Stimulated activated CD8-positive, alpha-beta memory T cell treated with anti-CD3 and anti-CD28 coated beads, Interleukin-4, amount 100 ng/mL, for 4 hours (primary cell): ENCODE measurements at places on chromosomes 5 and 9.

GRCh38 chr9:108412755-108413154 is 443.0 kb downstream of the ACTL7B start:
- DNase-seq: no peak

- no peak for DNase-seq
Measured at GRCh38 chr5:78744951-78745534, 96.5 kb upstream of the LHFPL2 start.

DNA sequence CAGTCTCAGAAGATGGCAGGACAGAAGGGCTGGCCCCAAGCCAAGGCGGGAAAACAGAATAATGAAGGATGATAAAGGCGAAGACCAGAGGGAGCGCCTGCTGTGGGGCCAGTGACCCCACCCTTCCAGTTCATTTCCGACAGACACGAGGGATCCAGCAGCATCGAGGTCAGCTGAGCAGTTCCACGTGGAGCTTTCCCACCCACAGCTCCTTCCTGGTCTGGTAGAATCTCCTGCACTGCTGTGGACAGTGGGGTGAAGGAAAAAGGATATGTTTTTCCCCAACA is 265.9 kb upstream of the VLDLR start:
- DNase-seq: no peak

DNA sequence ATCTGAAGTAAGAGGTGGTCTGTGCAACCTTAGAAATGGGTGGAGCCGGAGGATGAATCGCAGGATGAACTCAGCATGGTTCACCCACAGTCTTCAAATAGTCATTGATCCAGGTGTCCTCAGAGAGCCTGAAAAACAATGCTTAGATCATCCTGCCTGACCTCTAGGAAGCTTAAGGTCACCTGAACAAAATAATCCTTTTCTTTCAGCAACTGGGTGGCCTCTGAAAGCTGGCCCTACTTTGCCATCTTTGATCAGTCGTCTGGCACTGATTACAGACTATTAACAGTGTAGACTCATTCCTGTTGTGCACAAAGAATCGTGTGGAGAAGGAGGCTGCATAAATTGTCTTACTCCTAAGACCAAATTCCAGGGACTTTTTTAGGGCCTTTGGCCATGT is 50.7 kb downstream of the PIP5K1B start:
- DNase-seq: no peak

GRCh38 chr9:80061940-80062339 is 490.2 kb downstream of the TLE4 start:
- DNase-seq: no peak

GRCh38 chr5:103315455-103315854 is 56.9 kb downstream of the MACIR start:
- no peak for DNase-seq

GRCh38 chr5:171421331-171422262 is 2.1 kb downstream of the FGF18 start:
- DNase-seq: no peak

- DNase-seq: no peak
Measured at GRCh38 chr9:112761912-112762655, 11.5 kb downstream of the SNX30 start.

GRCh38 chr5:130978475-130978874 is 186.6 kb downstream of the HINT1 start:
- no peak for DNase-seq

GRCh38 chr9:86642721-86643120 is 288.5 kb upstream of the TUT7 start:
- no peak for DNase-seq

GRCh38 chr5:103456476-103456875 is 106.1 kb downstream of the NUDT12 start:
- no peak for DNase-seq

- DNase-seq: no peak
Measured at GRCh38 chr5:62326302-62326701, 20.3 kb downstream of the KIF2A start.

DNA sequence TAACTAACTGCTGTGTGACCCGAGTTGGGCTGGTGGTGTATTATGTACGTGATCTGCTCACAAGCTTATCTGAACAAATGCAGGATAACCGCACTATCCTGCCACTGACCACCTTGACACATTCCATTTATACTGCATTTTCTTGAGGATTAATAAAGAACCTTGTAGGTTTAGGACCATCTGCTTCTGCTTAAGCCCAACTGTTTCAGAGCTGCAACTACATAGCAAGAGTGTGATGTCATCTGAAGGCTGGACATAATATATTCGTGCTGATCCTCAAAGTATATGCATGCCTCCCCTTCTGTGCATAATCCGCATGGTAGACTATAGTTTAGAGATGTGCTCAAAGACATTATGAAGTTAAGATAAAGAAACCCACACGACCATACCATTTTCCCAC is 435.9 kb downstream of the BNC2 start:
- no peak for DNase-seq

DNA sequence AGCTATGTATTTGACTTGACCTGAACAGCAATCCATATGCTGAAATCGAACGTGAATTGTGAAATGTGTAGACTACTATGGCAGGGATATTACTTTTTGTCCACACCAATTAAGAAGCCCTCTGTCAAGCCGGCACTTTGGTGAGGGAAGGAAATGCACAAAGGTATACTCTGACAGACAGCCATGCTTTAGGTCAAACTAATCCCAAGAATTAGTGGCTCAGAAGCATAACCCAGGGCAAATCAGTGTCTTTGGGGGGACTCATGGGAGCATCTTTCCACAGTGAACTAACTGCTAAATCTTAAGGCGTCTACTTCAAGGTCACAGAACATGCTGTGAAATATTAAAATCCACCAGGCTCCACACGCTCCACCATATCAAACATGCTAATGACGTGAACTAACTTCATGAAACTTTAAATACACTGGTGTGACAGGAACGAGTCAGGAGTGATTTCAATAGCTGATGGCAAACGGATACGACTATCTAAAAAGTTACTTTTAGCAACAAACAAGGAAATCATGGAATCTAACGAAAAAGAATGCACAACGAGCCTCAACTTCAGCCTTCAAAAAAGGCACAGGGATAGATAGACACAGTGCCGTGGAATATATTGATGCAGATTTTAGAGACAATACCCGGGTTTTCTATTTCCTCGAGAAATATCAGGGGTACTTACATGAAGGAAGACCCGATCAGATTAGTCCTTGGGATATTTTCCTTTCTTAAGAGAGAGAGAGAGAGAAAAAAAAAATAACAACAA is 527 bp downstream of the MEF2C start:
- DNase-seq: no peak

DNA sequence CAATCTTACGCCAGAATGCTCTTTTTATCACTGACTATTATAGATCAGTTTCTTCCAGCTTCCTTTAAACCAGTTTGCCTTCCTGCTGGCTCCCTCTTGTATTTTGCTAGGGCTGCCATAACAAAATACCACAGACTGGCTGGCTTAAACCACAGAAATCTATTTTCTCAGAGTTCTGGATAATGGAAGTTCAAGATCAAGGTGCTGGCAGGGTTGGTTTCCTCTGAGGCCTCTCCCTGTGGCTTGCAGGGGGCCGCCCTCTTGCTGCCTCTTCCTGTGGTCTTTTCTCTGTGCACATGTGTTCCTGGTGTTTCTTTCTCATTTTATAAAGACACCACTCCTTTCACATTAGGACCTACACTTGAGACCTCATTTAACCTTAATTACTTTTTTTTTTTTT is 6.8 kb upstream of the FXN start:
- no peak for DNase-seq

DNA sequence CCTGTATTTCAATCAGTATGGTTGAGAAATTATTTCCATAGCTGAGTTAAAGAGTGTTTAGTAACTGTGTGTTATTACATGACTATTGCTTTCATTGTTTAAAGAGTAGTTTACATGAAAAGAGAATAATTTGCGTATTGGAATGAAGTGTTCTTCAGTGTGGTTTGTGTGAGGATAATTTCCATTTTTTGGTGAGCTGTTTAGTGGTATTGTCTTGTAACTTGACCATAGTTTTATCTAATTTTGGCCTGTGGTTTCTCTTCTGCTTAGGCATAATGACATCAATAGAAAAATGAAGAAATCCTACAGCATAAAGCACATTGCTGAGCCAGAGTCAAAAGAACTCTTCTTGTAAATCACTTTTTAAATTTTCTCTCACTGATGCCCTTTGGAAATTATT is 151.2 kb downstream of the SNCAIP start:
- DNase-seq: no peak

DNA sequence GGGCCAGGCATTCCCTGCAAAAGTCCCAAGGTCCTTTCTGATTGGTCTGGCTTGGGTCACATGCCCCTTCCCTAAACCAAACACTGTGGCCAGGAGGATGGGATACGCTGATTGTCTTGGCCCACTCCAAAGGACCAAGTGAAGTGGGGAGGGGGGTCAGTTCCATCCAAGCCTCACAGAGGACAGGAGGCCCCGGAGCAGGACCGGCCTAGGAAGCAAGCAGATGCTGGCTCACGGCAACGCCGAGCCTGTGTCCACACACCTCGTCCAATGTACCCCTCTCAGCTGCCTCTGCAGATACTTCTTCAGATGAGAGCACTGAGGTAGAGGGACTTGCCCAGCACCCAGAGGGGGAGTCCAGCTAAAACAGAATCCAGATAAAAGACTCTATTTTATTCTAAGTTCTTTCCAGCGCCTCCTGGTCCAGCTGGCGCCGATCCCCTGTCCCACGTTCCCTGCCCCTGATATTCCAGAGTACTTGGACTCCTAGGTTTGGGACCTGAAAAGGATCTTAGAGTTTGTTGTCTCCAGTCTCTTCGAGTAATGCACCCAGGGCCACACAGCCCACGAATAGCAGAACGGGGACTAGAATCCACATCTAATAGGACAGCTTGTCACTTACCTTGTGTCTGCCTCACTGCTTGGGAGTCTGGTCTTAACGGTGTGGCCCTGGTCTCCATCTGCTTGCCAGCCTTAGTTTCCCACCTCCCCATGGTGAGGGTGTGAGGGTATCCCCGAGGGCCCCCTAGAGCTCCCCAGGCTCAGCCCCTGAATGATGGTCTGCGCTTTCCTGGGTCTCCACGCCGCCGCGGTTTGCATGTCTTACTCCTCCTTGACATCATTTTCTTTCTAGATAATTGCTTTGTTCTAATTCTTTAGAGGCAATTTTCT is 72.4 kb upstream of the UNC5A start:
- no peak for DNase-seq

- no peak for DNase-seq
Measured at GRCh38 chr5:77449277-77449676, 42.8 kb downstream of the WDR41 start.

- DNase-seq: no peak
Measured at GRCh38 chr9:110520120-110520701, 59.3 kb downstream of the SVEP1 start.

- DNase-seq: no peak
Measured at GRCh38 chr9:36251428-36251827, 6.8 kb downstream of the GNE start.
